ENCODE measurements at places on chromosomes 3 and 15.

GRCh38 chr3:95217661-95218060 is 1154.8 kb downstream of the NSUN3 start:
- no peak for DNase-seq

- no peak for DNase-seq
Observed at GRCh38 chr15:65085207-65085753, 8.7 kb downstream of the KBTBD13 start.

DNA sequence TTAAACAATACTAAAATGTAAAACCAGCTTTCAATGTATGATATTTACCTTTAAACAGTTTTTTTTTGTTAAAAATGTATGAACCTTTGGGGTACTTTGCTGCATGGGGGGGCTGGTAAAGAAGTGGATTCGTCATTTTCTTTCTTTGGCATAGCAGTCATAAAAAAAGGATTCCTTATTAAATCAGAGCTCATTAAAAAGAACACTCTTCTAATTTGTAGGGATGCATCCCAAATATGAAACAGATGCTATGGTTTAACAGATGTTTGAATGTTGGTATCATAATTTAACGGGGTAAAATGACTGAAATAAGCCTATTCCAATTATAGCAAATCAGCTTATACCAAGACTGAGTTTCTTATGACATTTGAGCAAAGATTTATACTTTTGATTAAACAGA is 234.4 kb downstream of the BBX start:
- no peak for DNase-seq

DNA sequence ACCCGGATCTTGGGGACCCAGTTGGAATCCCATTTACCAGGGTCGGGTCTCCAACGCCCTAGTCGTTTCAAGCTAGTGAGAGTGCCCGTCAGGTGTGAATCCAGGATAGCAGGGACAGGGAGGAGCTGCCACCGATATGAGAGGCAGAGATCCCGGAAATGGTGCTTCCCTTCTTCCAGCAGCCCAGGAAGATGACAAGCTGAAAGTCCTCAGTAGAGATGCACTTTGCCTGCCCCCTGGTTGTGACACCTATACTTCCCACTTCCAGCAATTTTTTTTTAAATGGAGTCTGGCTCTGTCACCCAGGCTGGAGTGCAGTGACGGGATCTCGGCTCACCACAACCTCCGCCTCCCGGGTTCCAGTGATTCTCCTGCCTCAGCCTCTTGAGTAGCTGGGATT is 503.0 kb downstream of the NTRK3 start:
- no peak for DNase-seq

DNA sequence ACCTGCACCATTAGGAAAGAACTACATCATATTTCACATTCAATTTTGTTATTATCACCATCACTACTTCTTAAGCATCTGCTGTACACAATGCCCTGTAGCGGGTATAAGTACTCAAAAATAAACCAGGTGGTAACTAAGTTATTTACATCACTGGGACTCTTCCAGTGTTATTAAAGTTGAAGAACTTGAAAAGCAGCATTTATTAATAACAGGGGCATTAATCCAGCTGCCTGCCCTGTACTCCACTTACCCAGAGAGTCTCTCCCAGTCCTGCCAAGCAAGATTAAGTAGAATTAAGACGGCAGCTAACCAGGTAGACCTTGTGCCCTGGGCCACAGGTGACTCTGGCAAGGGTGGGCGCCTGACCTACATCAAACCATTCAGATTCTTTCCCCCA is 65.2 kb downstream of the FHIT start:
- DNase-seq: no peak

DNA sequence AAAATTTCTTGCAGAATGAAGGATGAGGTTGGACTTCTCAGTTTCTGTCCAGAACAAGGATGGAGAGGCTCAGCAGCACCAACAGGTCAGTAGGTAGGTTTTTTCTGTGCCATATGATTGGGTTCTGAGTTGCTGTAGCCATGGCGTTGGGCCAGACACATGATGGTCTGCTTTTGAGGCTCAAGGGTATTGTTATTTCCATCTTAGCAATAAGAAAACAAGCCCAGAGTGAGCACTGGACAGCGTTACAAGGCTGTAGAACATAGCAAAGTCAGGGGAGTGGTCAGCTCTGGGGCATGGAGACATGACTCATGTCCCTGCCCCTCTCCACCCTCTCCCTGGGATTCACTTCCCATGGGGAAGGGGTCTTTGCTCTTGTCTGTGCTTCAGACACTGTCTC is 137.6 kb upstream of the TOPAZ1 start:
- no peak for DNase-seq

All from BJ (cell line).